ENCODE measurements at places on chromosomes 4 and X.
A peak's percentile ranks its signal among the peaks of the same experiment; 100 is the strongest.

DNA sequence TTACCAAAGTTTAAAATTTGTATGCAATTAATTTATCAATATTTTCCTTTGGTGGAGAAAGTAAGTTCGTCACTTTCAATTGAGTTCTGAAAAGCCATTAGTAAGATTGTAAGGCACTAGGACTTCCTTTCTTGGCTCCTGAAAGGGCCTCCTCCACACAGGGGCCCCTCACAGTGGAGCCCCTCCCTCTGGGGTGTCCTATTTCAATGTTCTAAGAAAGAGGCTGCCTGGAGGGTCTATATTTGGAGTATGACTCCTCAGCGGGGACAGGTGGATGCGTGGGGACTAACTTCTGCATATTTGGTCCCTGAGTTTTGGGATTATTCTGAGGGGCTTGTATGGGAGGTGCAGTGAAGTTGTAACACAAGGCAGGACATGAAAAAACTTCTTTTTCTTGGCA is 1.6 kb upstream of the ARMCX4 start:
- DNase-seq: no peak

GRCh38 chrX:80917919-80918318 is 108.2 kb upstream of the BRWD3 start:
- DNase-seq: no peak

GRCh38 chr4:66585767-66586166 is 915.5 kb upstream of the EPHA5 start:
- DNase-seq: no peak

DNA sequence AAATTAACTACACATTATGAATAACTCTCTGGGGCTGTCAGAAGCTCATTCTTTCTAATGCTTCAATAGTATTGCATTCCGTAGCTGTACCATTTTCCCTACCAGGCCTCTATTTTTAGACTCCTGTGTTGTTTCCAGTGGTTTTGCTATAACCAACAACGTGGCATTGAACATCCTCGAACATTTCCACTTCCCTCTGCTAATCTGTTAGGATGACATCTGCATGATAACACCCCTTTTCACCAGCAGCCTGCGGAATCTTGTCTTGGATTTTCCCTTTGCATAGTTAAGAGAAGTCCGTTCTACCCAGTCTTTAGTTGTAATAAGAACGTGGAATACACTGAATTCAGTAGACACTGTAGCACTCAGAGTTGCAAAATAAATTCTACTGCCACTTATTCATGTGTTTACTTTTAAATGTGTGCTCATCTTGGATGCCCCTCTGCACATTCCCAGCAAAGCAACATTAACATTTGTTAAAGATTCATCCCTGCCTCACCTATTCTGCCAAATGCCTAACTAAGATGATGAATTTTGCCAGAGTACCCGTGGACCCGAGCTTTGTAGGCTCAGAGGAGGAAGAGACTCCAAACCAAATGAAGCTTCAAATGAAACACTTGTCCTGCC is 55.6 kb downstream of the SEL1L3 start:
- DNase-seq: no peak

DNA sequence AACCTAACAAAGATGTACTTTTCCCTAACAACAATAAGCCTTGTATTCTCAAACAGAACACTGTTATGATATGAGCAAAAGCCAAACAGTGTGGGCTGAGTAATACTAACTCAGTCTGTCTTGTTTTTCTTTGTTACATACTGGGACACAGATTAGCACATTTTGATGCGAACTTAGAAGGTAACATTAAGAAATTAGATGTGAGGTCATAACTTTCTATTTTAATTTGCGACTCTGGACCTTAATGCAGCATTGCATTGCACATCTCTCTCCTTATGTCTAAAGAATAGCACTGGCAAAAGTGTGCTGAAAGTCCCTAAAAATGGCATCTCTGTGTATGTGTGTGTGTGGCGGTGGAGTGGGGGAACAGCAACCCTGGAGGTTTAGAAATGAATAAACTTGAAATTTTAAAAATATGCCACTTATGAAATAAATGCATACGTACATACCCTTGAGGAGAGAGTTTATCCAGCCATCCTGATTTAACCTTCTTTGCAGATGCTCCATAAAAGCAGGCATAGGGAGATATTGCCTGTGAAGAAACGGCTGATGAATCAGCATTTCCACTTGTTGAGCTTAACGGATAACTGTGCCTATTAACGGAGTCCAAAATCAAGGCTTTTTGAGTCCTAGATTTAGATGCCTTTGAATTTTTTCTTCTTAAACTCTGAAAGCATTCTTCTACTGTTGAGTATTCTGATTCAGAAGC is 34.2 kb downstream of the ARAP2 start:
- DNase-seq: no peak

- no peak for DNase-seq
These were observed 37.8 kb downstream of the SH3KBP1 start for GRCh38 chrX:19849464-19850080.

DNA sequence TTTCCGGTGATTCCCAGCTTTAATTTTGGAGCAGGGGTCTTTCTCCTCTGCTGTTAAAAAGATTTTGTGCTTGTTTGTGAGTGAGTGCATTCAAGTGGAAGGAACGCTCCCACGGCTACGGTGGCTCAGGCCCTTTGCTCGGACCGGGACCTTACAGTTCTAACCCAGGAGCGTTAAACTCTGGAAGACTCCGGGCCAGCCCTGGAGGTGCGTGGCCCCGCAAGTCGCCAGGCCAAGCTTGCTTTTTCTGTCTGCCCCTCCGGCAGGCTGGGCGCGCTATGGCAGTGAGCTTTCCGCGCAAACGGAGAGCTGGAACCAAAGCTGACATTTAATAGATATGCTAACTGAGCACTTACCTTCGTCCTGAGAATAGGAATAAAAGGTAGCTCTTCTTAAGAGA is 18.3 kb upstream of the PITX2 start:
- DNase-seq: no peak

- peak; percentile 76 for DNase-seq
These were observed 10.2 kb upstream of the KIAA0232 start for GRCh38 chr4:6772223-6772928.

- DNase-seq: no peak
These were observed 37.6 kb downstream of the TAB3 start for GRCh38 chrX:30851449-30851848.

DNA sequence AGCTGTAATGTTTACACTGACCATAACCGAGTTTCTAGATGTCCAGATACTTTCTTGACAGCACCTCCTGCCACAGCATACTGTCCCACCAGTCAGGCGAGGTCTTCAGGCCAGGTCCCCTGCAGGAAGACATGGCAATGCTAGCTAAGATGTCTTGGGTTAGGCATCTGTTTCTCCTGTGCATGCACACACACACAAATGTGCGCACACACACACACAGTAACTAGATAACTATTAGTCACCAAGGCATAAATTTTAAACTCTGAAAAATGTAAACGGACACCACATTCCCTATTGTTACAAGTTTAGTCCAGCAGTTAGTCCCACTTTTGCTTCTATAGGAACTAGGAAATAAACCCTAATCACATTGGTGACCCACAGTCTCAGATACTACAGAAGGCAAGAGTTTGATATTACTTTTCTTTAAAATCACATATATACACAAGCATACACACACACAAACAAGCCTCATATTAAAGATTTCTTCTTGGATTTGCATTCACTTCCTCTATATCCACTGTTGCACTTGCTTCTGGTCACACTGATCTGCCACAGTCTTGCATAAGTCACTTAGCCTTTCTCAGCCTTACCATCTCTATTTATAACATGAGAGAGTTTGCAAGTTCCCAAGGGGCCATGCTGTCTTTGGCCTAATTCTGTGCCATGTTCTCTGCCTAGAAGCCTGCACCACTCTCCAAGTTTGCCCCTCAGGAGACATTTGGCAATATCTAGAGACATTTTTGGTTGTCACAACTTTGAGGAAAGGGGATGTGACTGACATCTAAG is 32.2 kb downstream of the IL21 start:
- DNase-seq: no peak

- no peak for DNase-seq
These were observed 60.1 kb downstream of the MXRA5 start for GRCh38 chrX:3286196-3286945.

DNA sequence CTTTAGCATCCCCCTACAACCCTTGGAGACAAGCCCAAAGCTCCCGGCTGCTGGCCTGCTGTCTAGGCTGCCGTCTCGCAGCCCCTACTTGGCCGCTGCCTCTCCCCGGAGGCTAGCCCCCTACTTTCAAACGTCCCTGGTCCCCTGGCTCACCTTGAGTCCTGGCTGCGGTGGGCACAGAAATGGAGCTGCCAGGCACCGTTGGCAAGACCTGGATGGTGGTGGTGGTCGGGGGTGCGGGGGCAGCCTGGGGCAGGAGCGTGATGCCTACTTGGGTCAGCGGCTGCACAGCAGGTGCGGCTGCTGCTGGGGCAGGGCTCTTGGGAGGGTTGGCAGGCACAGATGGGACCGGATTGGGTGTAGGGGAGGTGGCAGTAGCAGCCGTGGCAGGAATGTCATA is 12.0 kb downstream of the HCFC1 start:
- DNase-seq: no peak

DNA sequence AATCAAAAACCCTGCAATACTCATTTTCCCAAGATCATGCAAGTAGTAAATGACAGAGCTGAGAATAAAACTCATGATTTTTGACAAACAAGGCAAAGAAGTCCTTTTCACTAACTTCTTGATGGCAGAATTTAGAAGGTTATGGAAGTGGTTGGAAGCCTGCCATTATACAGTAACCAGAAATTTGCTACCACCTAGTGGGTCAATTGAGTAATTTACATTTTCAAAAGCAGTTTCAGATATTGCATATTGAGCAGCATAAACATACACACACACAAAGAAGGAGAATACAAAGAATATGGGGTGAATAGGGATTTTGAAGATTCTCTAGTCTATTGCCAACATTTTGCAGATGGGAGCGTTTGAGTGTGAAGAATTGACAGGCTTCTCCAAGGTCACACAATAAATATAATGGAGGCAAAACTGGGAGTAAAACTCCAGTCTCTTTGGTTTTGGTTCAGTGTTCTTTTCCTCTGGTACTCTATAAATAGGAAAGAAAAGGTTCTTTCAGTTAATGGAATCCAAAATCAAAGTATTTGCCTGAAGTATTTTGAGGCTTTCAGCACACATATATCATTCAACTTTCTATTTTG is 70.2 kb downstream of the GC start:
- no peak for DNase-seq

GRCh38 chrX:119758731-119759247 is 401 bp downstream of the SOWAHD start:
- DNase-seq: no peak

GRCh38 chr4:155639704-155640523 is 26.7 kb upstream of the GUCY1A1 start:
- no peak for DNase-seq

DNA sequence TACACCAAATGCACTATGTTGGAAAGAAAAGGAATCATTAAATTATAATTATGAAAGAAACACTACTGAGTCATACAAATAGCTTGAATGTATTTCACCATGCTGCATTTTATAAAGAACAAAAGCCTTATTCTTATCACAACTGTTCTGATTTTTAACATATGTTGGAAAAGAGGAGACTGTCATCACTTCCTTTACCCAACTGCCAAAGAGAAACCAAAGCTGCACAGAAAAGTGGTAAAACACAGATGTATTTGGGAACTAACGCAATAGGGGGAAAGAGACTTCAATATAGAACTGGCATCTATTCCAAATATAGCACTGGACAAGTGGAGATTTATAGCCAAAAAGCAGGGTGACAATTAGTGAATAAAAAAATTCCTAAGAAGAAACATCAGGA is 181.0 kb downstream of the SPANXN3 start:
- DNase-seq: no peak

DNA sequence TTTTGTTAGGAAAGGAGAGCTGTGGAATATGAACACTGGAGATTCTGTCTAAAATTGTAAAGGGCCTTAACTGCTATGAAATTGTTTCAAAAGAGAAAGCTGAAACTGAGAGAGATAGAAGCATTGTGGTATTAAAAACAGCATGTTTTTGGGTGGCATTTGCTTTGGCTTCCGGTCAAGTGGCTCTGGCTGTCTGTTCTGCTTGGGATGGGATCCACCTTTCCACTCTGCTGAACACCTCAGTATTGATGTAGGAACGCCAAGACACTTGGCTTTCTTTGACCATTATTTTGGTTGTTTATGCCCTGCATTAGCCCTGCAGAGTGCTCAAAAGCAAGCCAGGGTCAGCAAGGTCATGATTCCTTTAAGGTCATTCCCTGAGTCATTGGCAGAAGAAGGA is 199.7 kb downstream of the SLC4A4 start:
- no peak for DNase-seq

DNA sequence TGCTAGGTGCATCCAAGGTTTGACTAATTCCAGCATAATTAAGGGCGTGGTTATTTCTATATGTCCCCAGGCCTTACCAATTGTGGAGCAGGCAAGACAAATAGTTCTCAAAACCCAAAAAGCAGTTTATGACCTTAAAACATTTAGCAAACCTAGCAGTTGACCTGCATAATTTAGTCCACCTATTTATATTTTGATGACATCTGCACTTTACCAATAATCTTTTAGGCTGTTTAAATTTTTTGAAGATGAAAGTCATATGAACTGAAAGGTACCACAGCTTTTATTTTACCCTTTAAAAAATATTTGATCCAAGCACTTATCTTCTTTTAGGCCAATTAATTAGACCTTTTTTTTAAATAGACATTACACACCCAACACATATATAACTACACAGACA is 9.8 kb upstream of the ASIC5 start:
- DNase-seq: no peak

- no peak for DNase-seq
These were observed 194.8 kb downstream of the KIT start for GRCh38 chr4:54852602-54853001.

GRCh38 chr4:94262163-94263016 is 54.7 kb downstream of the SMARCAD1 start:
- DNase-seq: no peak

DNA sequence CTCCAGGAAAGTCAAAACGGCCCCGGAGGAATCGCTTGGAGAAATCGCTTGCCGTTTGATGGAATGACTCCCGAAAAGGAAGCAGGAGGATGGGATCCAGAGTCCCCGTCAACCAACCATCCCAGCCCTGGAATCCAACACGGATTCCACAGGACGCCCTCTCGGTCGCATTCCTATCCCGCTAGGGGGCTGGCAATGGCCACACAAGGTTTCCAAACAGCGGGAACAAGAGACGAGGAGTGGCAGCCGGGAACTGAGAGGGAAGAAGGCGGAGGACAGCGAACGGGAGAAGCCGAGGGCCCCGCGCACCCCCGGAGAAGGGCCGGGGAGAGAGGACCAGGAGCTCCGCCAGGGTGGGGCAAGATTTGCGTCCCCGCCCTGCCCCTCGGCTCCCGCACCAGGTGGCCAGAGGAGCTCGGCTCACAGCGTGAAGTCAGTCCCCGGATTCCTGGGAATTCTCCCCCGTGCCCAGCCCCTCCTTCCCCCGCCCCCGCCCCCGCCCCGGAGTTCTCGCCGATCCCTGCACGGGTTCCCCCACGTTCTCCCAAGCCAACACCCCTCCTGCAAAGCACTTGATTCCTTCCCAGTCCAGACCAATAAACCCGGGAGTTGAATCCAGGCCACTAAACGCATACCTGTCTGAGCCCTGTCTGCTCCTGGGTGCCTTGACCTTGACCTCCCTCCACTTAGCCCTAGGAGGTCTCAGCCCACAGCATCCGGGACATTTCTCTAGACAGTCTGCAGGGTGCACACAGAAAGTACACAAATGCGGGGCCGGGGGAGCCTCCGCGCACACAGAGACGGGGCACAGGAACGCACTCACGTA is 1.4 kb downstream of the PDZD4 start:
- no peak for DNase-seq

- no peak for DNase-seq
These were observed 161.7 kb downstream of the RASL11B start for GRCh38 chr4:53023677-53024299.

- DNase-seq: no peak
These were observed 27.6 kb downstream of the WDR44 start for GRCh38 chrX:118373538-118373937.

- DNase-seq: no peak
These were observed 194.0 kb downstream of the PDGFRA start for GRCh38 chr4:54423066-54423465.
